GM04504 (cell line): ENCODE measurements at places on chromosomes 12 and 14.

DNA sequence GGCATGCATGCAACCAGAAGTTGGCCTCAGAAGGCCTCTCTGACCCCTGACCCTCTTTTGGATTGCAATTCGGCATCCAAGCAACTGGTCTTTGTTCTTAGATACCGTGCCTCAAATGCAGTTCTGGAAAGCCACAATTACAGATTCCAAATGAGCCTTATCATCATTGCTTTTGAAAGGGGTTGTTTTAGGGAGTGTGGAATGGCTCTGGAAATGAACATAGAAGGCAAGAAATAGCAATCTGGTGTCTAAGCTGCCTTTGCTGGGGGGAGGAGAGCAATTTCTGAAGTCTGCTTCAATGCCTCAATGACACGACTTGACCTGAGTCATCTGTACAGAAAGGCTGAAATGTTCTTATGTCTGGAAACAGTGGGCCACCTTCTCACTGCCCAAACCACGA lies 250.1 kb downstream of the NUAK1 start:
- no peak for DNase-seq

GRCh38 chr12:119179335-119180021 lies 747 bp downstream of the HSPB8 start:
- peak; percentile 38 for DNase-seq

DNA sequence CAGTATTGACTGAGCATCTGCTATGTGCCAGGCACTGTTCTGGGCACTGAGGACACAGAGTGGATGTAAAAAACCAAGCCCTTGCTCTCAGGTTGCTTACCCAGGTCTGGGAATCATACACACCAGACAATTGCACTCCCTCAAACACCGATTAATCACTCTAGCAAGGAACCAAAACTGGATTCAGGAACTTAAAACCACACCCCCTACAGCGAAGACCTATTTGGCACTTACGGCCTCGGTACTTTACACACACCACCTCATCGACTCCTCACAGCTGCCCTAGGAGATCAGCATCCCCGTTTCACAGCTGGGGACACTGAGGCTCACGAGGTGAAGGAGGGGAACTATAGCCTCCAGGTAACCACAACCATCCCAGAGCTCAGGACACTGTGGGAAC lies 1.6 kb downstream of the GLTP start:
- no peak for DNase-seq

DNA sequence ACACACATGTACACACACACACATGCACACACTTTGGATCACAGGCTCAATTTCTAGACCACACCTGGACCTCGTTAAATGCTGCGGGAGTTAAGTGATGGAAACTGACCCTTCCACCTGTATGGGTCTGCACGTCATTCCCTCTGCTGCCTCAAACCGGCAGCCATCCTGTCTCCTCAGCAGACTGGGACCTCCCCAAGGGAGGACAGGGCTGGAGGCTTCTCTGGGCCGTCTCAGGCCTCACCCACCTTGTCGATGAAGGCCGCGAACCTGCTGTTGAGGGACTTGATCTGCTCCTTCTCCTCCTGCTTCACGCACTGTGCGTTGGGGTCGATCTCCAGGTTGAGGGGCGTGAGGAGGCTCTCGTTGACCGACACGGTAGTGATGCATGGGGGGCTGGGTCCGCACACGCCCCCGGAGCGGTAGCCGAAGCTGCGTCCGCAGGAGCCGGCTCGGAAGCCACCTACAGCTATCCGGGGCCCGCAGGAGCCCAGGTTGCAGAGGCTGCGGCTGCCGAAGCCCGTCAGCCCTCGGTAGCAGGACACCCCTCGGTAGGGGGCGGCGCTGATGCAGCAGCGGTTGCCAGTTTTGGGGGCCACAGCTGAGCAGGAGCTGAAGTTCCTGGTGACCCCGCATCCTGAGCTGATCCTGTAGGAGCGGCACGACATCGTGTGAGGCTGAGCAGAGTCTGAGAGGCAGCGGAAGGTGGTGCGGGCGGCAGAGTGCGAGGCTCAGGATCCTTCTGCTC lies at the start of gene KRT85:
Gene KRT85 (minus strand): TSS at position 744 of the 748 bp plus-strand sequence. CDS start 76 bp downstream, at position 668.
- no peak for DNase-seq

DNA sequence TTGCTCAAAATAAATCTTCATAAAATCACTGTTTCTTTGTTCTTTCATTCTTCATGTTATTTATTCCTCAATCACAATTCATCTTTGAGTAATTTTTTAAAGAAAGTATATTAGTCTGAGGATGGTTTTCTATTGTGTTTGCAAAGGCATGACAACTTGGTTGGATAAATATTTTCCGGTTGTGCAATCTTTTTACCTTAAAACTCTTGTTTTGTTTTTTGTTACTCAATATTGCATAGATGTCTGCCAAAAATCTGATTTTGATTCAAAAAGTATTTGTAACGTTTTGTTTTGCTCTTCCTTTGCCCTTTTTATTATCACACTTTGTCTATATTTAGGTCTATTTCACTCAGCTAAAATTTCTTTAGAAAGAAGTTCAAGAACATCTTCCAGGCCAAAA lies 86.2 kb upstream of the SYT1 start:
- no peak for DNase-seq

- DNase-seq = no peak
Measured at GRCh38 chr14:105065280-105066228, at the start of gene GPR132. Gene GPR132, minus strand, starts transcription at chr14:105065430. Its CDS starts 10,010 bp downstream, at chr14:105055420.

- no peak for DNase-seq
Measured at GRCh38 chr12:23585782-23586163, 363.7 kb downstream of the SOX5 start.

DNA sequence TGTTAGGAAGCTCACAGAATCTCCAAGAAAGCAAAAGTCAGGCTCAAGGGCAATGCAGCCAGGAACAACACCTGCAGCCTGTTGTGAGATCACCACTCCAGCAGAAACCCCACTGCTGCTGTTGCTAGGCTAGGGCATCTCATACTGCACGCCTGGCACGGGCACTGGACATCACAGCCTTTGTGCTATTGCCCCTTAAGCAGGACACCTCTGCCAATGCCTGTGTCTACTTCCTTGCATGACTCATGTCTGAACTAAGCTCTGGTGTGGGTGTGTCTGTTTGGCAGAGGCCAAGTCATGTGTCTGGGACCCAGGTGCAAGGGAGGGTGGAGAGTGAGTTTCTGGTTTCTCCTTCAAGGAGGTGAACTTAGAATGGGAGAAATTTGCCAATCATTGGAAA lies 10.0 kb upstream of the DDX47 start:
- DNase-seq = no peak

DNA sequence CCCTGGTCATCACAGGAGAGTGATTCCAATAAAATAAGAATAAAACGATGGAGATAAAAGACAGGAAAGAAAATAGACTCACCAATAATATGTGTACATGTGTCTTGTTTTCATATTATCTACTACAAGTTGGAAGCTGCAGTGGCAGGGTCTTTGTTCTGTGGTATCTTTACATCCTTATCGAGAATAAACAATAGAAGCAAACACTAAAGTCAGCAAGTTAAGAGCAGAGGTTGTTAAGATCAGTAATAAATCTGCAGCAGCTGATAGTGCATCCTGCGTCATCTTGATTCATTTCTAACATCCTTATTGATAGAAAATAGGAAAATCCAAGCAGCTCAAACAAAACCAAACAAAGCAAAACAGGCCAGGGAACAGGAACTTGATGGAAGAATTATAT lies 107.4 kb downstream of the RPS29 start:
- no peak for DNase-seq

- DNase-seq = no peak
Measured at GRCh38 chr12:108964371-108965352, 56.2 kb downstream of the SVOP start.

- DNase-seq = no peak
Measured at GRCh38 chr14:103227094-103227768, 104.0 kb downstream of the TNFAIP2 start.

- DNase-seq = no peak
Measured at GRCh38 chr12:45216983-45217485, 1.1 kb downstream of the ANO6 start.

DNA sequence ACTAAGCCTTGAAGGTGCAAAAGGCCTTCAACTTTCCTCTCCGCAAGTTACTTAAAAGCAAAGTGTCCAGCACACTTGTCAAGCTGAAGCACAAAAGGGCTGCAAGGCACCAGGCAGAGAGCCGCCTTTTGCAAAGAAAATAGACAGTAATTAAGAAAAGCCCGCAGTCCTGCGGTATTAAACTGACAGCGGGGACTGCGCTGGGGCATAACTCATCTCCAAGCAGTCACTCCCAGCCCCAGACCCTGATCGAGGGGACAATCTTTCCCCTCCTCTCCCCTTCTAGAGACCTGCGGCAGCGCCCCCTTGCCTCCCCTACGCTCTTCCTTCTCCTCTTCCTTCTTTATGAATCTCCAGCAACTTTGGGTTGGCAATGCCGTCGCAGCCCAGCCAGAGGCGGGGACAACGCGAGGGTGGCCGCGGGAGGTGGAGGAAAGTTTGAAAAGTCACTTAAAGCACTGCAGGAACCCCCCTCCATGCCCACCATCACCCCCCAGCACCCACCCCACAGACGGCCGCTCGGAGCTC lies 200.9 kb upstream of the CAND1 start:
- no peak for DNase-seq

- DNase-seq = no peak
Measured at GRCh38 chr14:80434574-80435321, 223.4 kb upstream of the DIO2 start.

- DNase-seq = no peak
Measured at GRCh38 chr14:64910847-64911495, 3.3 kb upstream of the CHURC1 start.

DNA sequence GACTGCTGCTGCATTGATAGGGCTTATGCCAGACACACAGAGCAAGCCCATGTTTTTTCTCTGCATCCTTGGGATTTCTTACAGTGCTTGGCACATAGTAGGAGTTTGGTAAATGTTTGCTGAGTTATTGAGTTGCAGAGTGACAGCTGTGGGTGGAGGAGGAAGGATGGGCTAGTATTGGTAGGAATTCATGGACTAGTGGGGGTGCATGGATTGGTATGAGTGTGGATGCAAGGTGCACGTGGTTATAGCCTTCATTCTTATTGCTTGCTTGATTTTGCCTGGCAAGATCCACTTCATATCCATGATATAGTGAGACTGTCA lies 11.4 kb downstream of the RGS6 start:
- DNase-seq = no peak

DNA sequence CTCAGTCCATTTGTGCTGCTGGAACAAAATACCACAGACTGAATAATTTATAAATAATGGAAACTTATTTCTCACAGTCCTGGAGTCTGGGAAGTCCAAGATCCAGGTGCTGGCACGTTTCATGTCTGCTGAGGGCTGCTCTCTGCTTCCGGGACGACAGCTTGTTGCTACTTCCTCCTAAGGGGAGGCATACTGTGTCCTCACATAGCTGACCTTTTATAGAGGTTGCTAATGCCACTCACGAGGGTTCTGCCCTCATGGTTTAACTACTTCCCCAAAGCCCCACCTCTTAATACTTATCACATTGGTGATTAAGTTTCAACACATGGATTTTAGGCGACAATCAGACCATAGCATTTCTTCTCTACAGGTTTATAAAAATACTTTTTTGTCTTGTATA lies 411.1 kb downstream of the NRXN3 start:
- no peak for DNase-seq

DNA sequence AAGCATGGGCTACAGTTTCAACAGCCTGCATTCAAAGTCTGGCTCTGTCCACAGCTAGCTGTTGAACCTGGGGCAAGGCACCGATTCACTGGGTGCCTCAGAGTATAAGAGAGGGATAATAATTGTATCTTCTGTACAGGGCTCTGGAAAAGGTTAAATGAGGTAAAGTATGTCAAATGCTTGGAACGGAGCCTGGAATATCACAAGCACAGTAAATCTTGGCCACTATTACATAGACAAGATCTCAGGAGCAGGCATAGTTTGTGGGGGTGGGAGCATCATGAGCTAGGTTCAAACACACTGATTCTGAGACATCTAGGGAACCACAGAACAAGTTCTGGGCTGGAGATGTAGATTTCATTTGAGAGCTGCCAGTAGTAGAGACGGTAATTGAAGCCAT lies 203.7 kb upstream of the NUDT4 start:
- peak; percentile 65 for DNase-seq

DNA sequence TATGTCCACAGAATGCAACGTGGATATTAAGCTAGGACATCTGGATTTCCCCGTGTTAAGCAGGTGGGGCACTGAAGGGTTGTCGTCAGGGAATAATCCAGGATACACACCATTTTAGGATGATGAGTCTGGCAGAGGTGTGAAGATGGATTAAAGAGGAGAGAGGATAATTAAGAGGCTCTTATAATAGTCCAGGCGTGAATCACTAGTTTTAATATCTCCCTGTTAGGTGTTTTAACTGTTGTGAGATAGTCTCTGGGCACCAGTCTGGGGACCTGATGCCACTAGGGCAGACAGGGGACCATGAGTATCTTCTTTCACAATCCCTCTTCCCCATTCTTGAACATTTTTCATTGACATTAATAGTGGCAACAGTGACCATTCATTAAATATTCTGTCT lies 216.7 kb downstream of the TBX5 start:
- DNase-seq = no peak

DNA sequence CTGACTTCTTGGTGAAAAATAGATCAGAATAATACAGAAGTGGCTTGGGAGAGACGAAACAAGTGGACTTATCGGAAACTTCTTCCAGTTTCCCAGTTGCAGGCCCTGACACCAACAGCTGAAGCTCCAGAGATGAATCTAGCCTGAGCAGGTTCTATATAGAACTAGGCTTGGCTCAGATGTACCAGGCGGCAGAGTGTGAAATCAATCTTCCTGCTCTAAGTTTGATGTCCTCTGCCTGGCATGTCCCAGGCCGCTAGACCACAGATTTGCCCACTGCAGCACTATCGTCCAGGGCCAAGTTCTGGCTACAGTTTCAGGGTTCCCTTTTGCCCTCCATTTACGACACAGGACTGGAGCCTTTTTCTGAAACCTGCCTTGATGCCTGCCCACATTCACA lies 91.3 kb upstream of the PLEKHA5 start:
- no peak for DNase-seq

DNA sequence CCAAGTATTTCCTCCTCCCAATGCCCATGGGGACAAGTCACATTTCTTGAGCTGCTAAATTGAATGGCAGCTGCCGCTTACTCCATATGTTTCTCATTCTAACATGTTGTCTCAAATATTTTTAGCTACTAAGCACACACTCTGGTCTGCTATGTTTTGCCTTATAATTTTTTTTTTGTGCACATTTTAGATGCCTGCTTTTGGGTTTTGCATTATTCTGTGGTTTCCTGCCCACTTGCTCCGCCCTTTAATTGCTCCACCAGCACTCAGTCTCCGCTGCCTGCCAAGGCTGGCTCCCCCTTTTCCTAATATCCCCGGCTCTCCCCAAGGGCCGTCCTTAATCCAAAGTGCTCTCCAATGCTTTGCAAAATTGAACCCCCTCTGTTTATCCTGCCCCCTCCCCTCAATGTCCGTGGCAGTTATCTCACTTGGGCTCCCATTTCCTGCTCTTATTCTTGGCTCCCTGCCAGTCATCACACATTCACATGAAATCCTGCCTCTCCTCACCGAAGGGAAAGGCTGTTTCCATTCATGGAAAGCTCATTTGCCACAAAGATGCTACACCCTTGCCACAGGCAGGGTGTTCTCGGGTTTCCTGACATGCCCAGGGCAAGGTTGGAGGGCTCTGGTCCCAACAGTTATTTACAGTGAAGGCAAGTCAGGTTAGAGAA lies 79.4 kb downstream of the C12orf75 start:
- peak; percentile 14 for DNase-seq

GRCh38 chr14:65000898-65001591 lies 14.3 kb downstream of the FNTB start:
- no peak for DNase-seq

GRCh38 chr12:108515916-108516315 lies 839 bp downstream of the FICD start:
- DNase-seq = no peak
